ENCODE measurements at places on chromosomes 7 and 10.

- no peak for DNase-seq
Measured at GRCh38 chr10:124756156-124756903, 12.2 kb upstream of the FAM53B start.

DNA sequence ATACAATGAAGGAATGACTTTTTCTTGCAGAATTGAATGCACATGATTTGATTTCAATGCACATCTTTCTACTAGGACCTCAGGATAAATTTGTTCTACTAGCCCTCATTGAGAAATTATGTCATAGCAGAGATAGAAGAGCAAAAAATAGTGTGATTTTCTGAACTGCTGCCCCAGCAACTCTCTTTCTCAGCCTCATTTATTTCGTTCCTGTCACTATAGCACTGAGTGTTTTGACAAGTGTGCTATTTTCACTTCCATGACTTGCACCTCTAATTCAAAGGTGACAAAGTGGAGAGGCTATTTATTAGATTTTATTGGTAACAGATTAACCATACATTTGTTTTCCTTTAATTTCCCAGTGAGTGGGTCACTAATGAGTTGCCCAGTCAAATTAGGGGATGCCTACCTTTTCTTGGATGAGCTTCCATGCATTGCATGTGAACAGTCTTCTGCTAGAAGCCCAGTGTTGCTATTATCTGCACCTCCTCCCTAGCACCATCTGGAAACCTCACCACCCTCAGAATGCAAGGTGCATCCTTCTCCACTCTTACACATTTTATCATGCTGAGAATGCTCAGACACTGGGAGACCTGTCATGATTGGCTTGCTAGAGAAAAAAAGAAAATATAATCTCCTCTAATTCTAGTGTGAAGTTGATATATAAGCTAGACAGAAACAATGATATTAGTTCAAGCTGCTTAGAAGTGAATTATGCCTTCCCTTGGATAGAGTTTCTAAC, 119.6 kb upstream of the CTTNBP2 start:
- DNase-seq, result no peak

DNA sequence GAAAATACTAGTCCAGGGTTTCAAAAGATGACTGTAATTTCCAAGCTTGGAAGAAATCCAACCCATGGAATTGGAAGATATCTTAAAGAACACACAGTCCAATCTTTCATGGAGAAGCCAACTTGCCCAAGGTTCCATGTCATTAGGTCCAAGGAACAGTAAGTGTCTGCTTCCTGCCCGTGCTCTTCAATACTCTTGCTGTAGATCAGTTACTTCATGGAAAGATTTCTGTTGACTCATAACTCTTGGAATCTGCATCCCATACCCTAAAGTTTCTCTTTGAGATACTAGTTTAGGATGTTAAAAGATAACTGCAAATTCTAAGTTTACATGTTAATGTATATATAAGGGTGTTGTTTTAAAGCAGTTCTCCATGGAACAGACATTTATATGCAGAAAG, 127.9 kb upstream of the SLC13A1 start:
- no peak for DNase-seq

DNA sequence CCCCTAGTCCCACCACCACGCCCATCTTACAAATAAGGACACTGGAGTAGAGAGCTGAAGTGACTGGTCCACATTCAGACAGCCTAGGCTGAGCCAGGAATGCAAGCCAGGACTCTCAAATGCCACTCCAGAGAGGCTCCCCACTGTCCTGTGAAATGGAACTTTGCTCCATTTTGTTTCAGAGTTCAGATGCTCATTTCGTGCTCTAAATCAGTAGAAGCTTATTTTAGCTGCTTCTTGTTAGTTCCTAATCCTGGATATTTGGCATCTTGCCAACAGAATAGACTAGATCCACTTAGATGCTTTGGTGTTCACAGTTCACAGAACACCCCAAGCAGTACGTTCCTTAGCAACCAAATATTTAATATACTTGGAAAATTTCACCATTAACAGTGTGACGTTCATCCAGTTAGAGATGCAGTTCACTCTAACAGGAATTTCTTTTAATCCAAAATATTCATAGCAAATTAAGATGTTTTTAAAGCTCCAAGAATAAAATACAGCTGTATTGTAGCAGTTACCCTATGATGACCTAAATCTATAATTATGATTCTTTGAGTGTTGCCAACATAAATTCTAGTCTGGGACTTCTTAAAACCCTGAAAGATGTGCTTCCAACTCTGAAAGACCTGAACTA, 7.3 kb downstream of the MMP21 start:
- no peak for DNase-seq

DNA sequence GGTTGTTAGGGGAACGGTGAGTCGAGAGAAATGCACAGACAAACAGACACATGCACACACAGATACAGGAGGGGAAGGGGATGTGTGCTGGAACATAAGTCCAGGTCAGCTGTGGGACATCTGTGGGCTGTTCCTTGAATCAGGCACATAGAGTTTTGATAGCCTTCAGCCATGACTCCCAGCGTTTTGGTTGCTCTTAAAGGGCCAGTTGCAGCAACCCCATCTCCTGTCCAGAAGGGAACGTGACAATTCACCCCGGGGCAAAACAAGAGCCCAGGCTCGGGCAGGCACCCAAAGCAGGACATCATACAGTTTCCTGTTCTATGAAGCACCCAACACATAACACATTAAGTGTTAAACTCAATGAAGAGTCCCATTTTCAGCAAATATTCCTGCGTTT, 9.6 kb downstream of the INSYN2A start:
- DNase-seq, result no peak

DNA sequence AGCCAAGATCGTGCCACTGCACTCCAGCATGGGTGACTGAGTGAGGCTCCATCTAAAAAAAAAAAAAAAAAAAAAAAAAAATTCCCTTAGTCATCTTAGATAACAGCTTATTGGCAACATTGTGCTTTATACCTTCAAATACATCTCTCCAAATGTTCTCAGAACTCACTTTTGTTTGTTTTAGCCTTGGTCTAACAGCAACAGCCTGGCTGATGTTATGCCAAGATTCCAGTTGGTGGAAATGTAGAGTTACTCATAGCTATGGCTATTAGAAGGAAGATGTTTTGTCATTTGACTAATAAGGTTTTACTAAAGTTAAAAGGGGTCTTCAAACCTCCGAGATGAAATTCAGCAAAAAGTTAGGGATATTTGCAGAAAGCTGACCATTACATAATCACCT, 481.4 kb downstream of the NEBL start:
- no peak for DNase-seq

- no peak for DNase-seq
Measured at GRCh38 chr7:40182452-40182851, 47.6 kb downstream of the SUGCT start.

- DNase-seq, result no peak
Measured at GRCh38 chr10:22319547-22319979, 1.3 kb upstream of the BMI1 start.

DNA sequence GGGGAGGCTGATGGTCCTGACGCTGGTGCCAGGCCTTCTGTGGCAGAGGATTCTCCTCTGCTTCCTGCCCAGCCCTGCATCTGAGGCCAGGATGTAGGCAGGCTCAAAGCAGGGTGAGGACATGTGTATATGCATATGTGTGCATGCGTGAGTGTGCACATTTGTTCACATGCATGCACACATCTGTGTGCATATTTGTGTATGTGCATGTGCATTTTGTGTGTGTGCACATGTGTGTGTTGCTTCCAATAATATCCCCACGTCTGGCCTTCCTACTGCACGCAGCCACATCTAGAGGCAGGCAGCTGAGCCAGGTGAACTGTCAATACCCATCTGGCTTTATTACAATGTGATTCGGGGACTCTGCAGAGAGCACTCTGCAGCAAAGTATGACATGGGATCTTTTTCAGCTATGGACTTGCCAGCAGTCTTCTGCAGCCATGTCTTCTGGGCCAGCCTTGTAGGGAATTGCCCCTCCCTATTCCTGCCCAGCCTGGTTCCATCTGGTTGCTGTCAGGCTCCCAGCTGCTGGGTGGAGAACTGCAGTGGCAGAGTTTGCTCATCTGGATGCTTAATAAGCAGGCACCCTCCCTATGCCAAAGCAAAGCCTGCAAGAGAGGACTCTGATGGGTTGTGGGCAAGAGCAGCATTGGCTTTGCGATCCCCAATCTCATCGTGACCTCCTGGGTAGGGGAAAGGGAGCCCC, 140.7 kb downstream of the PFKFB3 start:
- DNase-seq, result no peak

DNA sequence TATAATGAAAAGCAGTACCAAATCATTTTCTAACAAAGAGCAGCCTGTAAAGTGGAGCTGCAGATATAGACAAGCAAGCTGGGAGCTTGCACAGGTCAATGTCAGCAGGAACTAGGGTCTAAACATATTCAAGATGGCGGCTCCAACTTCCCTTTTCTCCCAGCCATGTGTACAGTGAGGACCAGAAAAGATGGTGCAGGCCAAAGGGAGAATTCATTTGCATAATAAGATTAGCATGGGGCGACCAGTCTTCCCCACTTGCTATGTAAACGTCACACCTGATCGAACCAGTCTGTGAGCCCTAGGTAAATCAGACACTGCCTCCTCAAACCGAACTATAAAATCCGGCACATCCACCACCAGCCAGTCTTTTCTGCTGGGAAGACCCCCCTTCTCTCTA, 4.4 kb upstream of the RAPGEF5 start:
- no peak for DNase-seq

DNA sequence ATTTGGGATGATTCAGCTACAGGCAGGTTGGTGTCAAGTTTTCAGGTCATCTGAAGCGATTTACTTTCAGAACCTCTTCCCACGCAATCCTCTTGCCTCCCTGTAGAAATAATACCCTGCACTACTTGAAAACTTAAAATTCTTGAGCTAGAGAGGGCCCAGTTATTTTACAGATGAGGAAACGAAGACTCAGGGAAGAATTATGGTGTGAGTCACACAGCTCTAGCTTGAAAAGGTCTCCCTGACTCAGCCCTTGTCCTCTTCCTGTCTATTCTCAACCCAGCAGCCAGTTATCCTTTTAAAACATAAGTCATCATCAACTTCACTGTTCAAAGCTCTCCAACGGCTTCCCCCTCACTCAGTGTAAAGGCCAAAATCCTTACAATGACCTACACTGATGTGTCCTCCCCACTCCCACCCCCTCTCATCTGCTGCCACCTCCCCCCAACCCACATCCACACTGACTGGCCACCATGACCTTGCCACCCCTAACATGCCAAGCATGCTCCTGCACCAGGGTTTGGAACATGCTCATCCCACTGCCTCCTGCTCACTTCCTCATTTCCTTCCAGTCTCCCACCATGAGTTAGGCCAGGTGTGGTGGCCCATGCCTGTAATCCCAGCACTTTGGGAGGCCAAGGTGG, 3.4 kb downstream of the DNMBP start:
- DNase-seq, result no peak

GRCh38 chr10:61964949-61965702, 63.6 kb downstream of the ARID5B start:
- no peak for DNase-seq

DNA sequence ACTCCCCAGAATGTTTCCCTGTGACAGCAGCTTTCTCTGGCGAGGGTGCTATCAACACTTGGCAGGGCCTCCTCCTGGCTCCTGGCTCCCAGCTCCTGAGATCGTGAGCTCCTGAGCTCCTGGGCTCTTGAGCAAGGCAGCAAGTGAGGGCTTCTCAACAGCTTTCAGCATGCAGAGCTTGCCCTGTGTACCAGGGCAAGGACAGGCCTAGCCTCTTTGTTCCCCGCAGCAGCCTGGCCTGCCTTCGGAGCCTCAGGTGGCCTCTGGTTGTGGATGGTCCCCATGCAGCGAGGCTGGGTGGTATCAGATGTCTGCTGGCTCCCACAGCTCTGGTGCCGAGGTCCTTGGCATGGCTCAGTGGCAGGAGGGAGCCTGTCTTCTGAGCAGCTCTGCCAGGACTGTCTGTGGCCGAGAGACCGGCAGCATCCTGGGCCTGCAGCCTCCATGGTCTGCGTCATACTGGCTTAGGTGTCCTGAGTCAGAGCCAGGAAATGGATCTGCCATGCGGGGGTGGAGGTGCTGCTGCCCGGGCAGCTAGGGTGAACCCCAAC, 44.2 kb downstream of the ZMIZ1 start:
- DNase-seq, result no peak

DNA sequence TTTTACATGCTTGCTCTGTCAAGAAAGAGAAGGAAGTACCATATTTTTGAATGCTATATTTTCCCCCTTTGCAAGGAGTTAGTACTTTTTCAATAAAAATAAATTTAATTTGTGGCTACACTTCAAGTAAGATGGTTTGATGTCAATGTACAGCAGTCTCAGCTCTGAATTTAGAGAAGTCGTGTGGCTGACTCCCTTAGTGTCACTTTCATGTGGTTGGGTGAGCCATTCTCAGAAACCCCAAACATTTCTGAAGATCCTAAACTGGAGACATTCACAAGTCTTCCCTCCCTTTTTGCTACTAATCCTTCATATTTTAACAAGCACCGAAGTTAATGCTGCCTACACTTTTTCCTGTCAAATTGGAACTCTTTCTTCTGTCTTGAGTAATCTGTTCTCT, 244.4 kb downstream of the DYNC1I1 start:
- no peak for DNase-seq

DNA sequence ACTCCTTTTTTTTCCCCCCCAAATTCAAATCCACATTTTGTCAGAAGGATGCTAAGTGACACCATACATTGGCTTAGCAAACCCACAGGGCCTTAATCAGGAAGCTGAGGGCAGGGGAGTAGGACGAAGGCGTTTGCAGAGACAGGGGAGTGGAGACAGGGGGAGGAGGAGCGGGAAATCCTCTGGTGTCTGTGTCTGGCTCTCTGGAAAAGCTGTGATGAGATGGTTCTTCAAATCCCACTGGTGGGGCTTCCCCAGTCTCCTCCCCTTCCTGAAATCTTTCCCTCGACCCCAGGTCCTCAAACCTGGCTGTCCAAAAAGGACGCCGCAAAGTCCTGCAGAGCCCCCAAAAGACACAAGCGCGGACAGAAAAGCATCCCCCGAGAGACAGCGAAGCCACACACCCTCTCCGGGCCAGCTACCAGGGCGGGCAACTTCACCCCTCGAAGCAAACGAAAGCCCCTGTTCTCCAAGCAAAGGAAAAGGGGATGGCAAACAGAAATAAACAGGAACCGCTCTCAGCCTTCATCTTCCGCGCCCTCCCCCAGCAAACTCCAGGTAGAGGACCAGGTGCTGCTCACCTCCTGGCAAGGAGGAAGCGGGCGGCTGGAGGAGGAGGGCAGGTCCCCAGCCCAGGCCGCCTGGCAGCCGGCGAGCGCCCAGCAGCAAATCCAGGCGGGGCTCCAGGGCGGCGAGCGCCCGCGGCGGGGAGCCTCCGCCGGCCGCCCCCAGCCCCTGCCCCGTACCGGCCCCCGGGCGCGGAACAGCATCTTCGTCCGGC, 520 bp downstream of the ELAPOR2 start:
- DNase-seq, result no peak

GRCh38 chr10:44929356-44930255, 18.5 kb downstream of the TMEM72 start:
- DNase-seq, result no peak

- no peak for DNase-seq
Measured at GRCh38 chr7:117716707-117717299, 156.4 kb downstream of the CTTNBP2 start.

GRCh38 chr10:112912410-112912928, 37.6 kb upstream of the TCF7L2 start:
- no peak for DNase-seq
